ENCODE measurements at places on chromosomes 11 and 22.

- DNase-seq, result no peak
Observed at GRCh38 chr22:35477911-35478582, 62.6 kb upstream of the RASD2 start.

- no peak for DNase-seq
Observed at GRCh38 chr11:66889960-66890359, 33.1 kb downstream of the LRFN4 start.

DNA sequence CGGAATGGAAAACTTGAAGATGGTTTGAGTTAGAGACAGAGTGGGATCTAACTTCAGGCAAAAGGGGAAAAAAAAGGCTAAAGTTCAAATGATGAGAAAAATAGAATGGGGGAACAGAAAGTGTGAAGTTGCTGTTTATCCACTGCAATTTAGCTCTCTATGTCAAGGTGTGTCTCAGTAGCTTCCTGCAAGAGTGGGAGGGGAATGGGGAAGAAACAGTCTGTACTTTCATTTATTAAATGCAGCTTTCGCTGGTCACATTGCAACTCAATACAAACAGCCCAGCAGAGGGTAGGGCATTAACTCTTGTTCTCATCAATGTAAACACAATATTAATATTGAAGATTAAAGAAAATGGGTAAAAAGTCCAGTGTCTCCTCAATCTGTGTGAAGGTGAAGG lies 214.7 kb upstream of the SYN3 start:
- no peak for DNase-seq

DNA sequence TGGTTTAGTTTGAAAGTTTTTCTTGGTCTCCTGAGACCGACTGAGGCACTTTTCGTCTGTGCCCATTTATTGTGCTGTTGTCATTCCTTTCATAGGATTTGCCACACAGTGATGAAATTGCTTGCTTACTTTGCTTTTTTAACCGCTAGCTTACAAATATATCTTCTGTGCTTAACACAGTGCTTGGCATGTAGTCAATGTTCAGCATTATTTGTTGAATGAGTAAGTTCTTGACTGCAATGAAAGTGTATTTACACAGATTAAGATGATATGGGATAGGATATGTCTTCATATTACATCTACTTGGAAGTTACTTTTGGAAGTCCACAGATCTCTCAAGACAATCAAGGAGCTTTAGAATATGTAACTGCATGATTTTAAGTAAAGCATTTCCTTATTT lies 91.2 kb downstream of the GRIA4 start:
- DNase-seq, result no peak

- DNase-seq, result no peak
Observed at GRCh38 chr11:115282923-115283322, 221.3 kb downstream of the CADM1 start.
